ENCODE measurements at places on chromosomes 4 and X.

DNA sequence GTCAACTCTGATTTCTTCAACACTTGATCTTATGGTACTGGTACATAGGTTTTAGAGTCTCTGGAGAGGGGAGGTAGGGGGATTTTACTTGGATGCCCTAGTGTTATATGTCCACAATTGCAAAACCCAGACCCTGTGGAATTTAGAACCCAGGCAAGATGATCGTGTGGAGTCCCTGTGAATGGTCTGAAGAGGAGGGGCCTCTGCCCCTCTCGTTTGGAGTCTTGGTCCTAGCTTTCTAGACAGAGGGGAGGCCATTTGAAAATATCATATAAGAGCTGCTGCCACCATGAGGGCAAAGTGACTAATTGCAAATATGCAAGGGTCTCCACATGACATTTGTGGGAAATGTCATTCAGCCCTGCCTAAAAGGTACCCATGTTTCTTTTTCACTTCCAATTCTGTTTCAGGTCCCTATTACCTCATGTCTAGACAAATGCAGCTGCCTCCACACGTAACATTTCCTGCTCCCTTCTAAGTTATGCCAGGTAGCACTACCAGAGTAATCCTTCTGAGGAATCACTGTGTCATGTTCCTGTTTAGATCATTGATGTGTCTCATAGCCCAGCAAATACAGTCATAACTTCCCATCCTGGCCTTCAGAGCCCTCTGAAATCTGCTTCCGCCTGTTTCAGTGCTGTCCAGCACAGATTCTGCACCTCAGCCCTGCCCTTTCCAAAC is 126.8 kb downstream of the KLHL8 start:
- DNase-seq = no peak

GRCh38 chr4:39237179-39237578 is 54.9 kb downstream of the WDR19 start:
- DNase-seq = no peak

DNA sequence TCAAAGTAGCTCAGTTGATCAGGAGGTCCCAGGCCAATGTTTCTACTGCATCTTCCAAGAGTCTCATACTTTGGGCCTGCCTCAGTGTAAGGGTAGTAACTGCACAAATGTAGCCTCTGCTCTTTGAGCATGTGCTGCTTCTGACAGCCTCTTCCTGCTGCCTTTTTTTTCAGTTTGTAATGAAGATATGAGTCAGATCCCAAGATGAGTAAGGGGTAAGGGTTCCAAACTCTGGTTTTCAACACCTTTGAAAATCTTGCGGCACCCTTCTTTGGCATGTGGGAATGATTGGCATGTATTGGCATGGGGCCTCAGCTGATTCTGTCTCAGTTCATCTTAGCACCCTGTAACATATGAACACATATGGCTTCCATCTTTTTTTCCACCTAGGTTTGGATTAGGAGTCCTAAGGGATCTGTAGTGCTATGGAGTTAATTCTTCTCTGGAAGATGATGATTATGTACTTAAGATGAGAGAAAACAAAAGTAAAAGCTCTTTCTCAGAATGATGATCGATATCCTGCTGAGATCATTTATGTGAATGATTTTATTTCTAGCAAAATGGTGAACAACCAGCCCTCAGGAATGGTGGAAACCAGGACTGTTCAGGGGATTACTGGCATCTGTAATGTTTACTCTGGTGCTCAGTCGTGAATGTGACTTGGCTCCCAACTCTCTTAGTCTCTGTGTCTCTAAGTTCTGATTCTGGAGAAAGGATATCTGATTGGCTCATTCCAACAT is 118.7 kb upstream of the PRPS2 start:
- DNase-seq = no peak

GRCh38 chr4:184616633-184617551 is 32.4 kb downstream of the CASP3 start:
- no peak for DNase-seq

- DNase-seq = no peak
These were observed 6.3 kb downstream of the CPE start for GRCh38 chr4:165385126-165385525.

DNA sequence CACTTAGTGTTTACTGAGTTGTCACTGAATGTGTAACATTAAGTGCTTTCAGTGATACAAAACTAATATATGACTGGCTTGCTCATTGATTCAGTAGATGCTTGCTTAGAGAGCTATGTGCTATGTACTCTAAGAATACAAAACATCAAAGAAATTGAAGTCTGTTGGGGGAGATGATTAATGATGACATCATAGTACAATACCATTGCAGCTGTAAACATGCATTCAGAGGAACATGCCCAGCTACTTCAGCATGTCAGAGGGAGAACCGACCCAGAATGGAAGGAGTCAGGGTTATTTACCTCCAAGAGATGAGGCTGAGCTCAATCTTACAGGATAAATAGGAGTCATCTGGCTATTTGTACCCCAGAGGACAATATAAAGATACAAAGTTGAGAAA is 290.8 kb downstream of the TENM3 start:
- DNase-seq = no peak

- no peak for DNase-seq
These were observed 31.3 kb upstream of the ANXA5 start for GRCh38 chr4:121728066-121728465.

DNA sequence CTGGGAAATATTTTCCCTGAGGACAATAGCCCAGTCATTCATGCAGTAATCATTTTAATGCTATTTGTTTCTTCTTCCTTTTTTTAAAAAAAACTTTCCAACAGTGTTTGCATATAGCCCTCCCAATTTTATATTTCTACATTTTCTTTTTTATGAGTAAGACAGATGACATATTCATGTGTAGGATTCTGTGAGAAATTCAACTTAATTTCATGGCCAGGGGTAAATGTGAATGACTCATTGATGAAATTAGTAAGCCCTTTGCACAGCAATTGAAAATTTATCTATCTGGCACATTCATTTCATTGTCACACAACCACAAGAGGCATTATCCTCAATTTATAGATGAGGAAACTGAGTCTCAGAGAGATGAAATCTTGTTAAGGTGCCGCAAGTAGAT is 13.7 kb upstream of the SMIM20 start:
- DNase-seq = no peak

- DNase-seq = no peak
These were observed 12.6 kb upstream of the NKX6-1 start for GRCh38 chr4:84511703-84512102.

DNA sequence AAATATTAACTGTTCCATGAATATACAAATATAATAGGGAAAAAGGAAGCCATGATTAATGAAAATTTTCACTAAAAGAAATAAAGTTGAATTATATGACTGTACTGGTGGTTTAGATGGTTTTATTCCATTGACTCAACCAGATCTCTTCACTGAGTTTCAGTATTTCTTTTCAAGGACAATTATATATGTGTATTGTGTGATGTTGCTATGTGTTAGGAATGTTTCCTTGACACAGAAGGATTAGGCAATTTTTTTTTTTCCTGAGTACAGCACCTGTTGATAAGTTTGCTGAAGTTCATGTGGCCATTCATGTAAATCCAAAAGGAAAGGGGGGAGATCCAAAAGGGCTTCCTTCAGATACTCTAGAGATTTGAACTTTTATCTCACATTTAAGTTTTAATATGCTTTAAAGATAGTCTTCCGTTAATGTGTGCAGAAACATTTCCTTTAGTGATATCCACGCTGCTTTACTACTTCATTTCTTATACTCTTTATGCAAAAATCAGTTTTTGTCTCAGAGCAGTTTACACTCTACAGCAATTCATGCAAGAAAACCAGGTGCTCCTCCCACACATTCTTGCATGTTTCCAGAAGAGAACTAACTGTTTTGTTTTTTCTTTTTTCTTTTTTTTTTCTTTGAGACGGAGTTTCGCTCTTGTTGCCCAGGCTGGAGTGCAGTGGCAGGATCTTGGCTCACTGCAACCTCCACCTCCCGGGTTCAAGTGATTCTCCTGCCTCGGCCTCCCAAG is 249.1 kb downstream of the RPA4 start:
- DNase-seq = no peak

DNA sequence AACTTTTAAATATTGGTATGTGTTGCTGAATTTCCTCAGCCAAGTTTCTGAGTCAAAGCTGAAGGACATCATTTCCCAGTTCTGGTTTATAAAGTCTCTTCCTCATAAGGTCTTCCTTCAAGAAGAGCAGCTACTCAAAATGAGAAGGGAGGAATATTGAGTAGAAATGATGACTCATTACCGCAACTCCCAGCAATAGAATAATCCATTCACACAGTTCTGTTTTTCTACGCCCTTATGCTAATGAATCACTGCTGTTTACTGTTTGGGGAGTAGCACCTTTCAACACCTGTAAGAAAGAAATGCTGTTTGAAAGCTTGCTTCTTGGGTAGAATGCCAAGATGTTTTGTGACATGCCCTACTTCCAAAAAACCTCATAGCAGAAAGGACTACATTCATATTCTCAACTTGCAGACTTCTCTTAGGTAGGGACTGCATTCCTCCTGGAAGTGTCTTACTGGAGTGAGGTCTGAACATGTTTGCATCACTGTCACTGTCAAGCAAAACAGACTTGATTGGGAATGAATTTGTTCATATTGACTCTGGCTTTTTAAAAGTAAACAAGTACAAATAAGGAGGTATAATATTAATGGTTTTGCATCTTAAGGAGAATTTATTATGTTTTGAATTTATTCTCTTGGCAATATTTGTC is 147.2 kb upstream of the BANK1 start:
- no peak for DNase-seq

- no peak for DNase-seq
These were observed 17.5 kb downstream of the CFAP99 start for GRCh38 chr4:2436301-2436700.

GRCh38 chrX:40224658-40225057 is 126.9 kb upstream of the BCOR start:
- no peak for DNase-seq

GRCh38 chrX:2691543-2692220 is 587 bp downstream of the CD99 start:
- no peak for DNase-seq

GRCh38 chrX:70044541-70045245 is 5.0 kb downstream of the AWAT2 start:
- DNase-seq = no peak

GRCh38 chr4:16126714-16127113 is 42.9 kb upstream of the PROM1 start:
- no peak for DNase-seq

DNA sequence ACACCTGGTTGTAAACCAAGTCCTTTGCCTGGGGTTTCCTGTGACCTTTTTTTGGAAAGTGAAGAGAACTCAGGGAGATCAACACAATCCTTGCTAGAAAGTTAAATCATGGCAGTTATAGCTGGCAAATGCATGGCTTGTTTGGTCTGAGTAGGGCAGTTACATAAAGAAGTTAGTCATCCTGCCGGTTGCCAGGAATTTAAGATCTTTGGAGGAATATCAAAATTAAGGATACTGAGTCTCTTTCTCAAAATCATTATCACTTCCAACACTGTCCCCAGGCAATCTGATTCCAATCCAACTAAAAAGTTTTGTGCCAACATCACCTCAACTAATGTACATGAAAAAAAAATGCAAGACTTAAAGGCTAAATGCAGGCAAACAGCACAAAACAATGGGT is 40.3 kb downstream of the C4orf54 start:
- no peak for DNase-seq

DNA sequence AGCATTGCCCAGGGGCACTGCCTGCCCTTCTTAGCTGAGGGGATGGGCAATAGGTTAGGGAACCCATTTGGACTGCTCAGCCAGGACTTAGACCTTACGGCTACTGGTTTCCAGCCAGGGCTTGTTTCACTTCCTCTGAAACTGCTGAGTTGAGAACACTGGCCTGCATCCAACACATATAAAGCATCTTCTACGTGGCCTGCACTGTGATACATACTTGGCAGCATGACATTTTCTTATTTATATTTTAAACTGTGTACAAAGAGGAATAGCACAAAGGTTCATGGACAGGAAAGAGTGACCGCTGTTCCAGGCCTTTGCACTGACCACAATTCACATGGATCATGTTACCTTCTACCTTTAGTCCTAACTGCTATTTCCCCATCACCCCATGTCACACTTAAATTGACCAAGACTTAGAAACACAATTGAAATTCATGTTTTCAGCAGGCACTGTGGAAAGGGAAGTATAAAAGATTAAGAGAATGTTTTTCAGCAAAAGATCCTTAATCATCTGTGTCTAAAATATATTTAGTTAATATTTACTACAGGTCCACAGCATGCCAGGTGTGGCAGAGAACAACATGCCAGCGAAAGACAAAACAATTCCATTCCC is 43.7 kb downstream of the NLGN4X start:
- no peak for DNase-seq

DNA sequence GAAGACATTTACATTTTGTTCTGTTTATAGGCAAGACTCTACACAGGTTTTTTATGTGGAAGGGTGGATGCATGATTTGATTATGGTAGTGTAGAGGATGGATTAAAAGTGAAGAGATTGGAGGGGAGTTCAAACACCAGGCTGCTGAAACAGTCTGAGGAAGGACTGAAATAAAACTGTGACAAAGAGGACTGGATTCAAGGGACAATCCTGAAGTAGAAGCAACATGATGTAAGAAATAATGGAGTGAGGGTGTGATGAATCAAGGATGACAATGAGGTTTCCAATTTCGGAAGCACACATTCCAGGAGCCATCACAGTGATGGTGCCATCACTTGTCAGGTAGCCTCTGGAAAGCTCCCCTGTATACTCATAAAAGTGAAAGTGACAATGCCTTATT is 103.5 kb downstream of the SYNPO2 start:
- no peak for DNase-seq

DNA sequence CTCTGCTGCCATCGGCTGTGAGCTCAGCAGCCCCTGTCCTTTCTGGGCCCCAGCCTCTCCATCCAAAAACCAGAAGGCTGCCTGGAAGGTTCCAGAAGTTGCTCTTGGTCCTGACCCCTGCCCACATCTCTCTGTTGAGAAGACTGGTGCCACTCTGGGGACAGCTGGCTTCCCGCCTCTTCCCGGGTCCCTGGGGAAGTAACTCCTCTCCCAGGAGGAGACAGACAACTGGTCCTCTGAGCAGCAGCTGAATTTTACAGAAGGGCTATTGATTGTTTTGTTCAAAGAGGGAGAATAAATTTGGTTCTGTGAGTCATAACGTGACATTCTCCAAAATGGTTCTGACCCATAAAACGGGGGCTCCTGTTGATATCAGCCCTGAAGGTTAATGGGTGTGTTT is 61.2 kb downstream of the TRMT44 start:
- no peak for DNase-seq

DNA sequence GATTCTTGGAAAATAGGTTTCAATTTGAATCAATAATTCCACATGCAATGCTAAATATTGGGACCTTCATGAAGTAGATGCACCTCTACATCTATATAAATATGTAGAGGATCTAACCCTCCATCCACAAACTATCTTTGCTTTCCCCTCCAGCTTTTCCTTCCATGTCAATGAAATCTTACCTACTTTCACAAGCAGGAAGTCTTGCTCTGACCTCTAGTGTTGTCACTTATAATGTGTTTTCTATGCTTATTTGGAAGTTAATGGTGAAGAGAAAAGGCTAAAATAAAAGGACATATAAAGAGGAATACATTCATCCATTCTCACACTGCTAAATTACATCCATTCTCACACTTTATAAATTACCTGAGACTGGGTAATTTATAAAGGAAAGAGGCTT is 472.7 kb upstream of the DIAPH2 start:
- no peak for DNase-seq

Data from cortex of kidney (tissue), 1 donor.